ENCODE measurements at places on chromosomes 16 and 17.

- no peak for DNase-seq
Observed at GRCh38 chr17:1625053-1625452, 3.6 kb downstream of the SLC43A2 start.

GRCh38 chr17:165939-166338 lies 15.5 kb downstream of the DOC2B start:
- DNase-seq, result no peak

GRCh38 chr17:32719689-32720088 lies 157.2 kb downstream of the MYO1D start:
- DNase-seq, result no peak

DNA sequence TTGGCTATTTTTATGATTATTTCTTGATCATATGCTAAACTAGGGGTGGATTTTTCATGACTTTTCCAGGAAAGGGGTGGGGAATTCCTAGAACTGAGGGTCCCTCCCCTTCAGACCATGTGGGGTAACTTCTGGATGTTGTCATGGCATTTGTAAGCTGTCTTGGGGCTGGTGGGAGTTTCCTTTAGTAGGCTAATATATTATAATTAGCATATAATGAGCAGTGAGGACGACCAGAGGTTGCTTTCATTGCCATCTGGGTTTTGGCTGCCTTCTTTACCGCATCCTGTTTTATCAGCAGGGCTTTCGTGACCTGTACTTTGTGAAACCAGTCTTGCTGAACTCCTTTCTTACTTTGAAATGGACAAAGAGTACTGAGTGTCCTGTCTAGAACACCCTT lies 40.4 kb upstream of the ABCA5 start:
- DNase-seq, result no peak

- no peak for DNase-seq
Observed at GRCh38 chr17:56756536-56756935, 77.2 kb downstream of the C17orf67 start.

- no peak for DNase-seq
Observed at GRCh38 chr16:27083861-27084261, 17.1 kb downstream of the C16orf82 start.

- DNase-seq, result no peak
Observed at GRCh38 chr17:83189044-83190003, 109.9 kb downstream of the METRNL start.

DNA sequence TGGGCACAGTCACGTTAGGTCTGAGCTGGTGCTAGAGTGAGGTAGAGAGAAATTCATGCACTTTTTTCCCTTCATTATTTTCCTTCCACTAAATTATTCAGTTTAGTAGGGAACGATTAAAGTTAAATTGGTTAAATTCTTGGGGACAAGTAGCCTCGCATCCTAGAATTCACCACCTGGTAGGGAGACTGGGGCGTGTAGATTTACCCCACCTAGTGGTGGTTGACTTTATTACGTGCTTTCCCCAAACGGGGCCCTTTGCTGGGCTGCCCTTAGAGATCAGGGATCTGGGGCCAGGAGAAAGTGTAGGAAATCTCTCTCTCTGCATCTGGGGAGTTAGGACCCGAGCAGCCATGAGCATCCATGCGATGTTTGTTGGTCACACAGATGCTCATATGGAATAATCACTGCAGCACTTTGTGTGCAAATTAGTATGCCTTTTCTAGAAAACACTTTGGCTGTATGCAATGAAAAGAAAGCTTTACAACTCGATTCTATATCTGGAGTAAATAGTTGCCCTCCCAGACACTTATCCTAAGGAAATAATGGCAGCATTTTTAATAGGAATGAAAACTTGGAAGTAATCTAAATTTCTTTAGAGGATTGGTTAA lies 107.0 kb downstream of the PLCG2 start:
- DNase-seq, result no peak

DNA sequence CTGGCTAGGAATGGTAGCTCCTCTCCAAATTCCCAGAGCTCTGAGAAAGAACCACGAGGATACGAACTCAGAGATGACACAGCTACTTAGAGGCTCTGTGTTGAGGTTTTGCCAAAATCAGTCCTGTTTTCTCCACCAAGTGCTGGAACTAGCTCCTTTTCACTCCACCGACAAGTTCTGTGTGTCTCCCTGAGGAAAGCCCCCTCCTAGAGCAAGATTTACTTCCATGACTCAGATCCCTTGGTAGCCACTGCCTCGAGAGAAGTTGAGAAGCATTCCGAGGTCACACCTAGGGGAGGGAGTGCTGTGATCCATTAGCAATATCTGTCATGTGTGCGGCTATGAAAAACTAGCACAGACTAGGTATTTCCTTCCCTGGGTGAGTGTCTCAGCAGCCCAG lies 30.6 kb downstream of the IL21R start:
- no peak for DNase-seq

DNA sequence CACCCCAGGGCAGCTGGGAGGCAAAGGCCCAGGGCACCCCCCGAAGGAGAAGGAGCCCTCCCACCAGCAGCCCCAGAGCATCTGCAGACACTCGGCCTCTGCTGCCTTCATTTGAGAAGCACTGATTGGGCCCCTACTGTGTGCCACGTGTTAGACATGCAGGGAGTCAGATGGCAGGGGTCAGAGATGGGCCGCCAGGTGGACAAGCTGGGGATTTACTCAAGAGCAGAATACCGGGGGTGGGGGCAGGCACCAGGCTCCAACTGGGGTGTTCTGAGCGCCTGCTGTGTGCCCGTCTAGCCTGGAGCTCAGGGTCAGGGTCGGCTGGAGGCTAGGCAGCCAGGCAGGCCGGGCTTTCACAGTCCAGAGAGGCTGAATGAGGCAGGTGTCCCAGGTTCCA lies 18.7 kb downstream of the TPSG1 start:
- no peak for DNase-seq
